ENCODE measurements at places on chromosomes 12 and 14.

DNA sequence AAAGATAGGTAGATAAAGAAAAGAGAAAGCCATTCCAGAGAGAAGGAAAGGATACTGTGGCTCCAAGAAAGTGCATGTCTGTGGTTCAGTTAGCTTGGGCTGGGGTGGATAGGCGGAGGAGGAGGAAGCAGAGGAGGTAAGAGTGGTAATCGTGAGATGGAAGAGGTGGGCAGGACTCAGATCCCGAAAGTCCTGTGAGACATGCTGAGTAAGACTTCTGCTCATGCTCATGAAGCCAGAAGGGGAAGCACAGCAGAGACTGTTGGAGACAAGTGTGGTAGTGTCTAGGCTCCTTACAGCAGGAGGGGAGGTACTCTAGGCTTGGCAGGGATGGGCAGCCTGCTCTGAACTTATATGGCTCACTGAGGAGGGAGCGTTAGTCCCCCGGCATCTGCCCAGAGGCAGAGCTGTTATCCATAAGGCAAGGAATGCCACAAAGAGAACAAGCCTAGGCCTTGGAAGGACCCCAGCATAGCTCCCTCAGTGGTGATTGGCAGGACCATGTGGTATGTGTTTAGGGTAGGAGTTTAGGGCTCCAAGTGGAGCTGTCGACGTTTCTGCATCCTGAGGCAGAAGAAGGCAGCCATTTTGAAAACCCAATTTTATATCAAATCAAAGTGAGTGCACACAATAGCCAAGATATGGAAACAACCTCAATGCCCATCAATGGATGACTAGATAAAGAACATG is 135.3 kb downstream of the SMOC1 start:
- no peak for DNase-seq

DNA sequence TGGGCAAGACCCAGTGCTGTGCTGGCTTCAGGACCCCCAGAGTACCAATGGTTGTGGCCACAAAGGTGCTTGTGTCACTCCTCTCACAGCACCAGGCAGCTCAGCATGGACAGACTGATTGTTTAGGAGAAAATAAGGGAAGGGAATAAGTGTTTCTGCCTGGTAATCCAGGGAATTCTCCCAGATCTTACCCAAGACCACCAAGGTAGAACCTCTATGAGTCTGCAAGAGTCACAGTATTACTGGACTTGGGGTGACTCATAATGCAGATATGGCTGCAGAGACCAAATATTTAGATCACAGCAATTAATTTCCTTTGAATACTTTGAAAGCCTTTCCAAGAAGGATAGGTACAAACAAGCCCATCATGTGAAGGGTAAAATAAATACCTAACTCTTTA is 1178.3 kb upstream of the FLRT2 start:
- no peak for DNase-seq

GRCh38 chr12:2126676-2127406 is 74.1 kb downstream of the CACNA1C start:
- no peak for DNase-seq

DNA sequence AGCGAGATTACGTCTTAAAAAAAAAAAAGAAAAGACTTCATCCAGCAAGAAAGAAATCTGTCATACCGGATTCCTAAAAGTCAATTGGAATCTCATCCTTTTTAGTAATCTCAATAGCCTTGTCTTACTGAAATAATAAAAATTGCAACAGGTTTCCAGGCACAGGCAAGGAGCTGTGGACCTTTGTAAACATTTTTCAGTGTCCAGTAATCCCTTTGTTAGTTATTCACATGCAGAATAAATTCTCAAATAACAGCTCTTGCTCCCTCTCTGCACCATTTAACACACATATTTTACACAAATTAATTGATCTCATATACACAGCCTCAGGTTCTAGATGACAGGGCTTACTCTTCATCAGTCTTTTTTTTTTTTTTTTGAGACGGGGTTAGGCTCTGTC is 22.0 kb upstream of the CALM1 start:
- DNase-seq = no peak

DNA sequence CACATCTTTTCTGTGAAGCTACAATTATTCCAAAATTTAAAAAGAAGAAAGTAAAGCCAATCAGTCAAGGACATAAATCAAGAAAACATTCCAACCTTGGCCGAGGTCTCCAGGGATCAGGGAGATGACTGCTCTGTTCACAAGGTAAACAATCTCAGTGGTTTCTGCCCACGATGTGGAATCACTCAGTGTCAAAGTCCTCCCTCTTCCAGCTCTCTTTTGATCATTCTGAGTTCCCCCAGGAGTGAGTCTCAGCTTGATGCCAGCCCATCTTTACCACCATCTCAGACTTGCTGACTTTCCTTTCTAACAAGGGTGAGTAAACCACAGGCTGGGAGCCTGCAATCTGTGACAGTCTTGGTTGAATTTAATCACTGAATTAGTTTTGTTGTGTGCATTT is 4.8 kb upstream of the SERPINA9 start:
- peak; percentile 24 for DNase-seq

DNA sequence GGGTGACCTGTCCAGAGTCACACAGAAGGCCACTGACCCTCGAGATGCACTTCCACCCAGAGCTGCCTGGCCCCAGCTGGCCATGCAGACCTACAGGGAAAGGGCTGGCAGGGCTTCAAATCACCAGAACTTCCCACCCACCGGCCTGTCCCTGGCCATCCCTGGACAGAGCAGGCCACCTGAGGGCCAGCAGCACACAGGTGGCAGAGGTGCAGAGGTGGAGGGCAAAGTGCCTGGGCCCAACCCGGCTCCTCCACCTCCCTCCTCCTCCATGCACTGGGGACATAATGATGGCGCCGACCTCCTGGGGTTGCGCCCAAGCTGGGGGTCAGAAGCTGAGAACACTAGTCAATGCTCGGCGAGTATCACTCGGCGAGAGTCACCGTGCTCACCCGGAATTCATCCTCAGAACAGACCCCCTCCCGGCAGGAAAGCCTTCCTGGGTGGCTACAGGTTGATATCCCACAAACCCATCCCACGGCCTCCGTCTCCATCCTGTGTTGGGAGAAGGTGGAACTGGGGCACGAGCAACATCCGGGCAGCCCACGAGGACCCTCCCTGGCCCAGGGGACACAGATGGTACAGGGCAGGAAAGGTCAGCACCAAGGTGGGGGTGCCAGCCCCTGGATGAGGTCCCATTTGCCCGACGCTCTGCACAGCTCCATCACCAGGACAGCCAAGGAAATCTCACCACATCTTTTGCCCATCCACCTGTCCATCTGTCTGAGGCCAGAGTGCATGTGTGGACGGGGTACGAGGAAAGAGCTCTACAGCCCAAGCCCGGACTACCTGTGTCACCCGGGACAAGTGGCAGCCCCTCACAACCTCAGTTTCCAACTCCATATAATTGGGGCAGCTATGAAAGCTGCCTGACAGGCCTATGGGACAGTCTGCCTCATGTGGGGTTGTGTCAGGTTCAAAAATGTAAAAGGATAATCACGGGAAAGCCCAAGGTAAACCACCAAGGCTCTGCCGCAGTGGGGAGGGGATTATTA is 10.8 kb downstream of the BEGAIN start:
- DNase-seq = no peak

- no peak for DNase-seq
These were observed 152.1 kb upstream of the GSC start for GRCh38 chr14:94921882-94922585.

- DNase-seq = no peak
These were observed 37.4 kb upstream of the BATF start for GRCh38 chr14:75484711-75485429.

GRCh38 chr14:34004881-34005280 is 54.0 kb upstream of the EGLN3 start:
- no peak for DNase-seq

DNA sequence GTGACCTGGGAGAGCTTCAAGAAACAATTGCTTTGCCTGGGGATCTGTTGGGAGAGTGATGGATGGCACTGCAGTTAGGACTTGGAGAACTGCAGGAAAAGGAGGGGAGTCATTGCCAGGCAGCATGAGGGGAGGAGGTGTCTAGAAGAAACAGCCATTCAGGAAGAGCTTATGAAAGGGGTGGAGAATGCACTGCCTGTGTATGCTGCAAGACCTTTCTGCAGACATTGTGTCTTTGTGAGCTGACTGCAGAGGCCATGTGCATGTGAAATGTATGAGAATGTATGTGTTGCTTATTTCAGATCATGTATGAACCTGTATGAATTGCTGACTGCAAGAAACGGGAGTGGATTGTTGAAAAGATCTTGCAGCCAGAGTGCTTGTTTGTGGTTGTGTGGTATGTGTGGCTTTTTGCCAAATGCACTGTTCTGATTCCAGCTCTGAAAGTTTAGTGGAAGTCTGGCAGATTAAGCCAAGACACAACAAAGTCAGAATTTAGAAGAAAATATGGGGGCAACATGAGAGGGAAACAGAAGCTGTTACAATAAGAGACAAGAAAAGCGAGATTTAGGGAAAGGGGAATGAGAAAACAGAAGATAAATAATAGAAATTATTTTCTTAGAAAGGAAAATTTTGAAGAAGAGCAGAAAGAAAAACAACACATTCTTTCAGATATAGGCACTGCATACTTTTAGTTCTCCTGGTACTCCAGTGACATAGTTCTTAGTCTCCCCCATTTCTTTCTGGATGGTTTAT is 9.8 kb upstream of the RIMKLB start:
- DNase-seq = peak; percentile 91

GRCh38 chr12:78181544-78182162 is 351.0 kb downstream of the NAV3 start:
- DNase-seq = no peak

GRCh38 chr12:116773276-116773731 is 35.2 kb downstream of the RNFT2 start:
- DNase-seq = no peak

DNA sequence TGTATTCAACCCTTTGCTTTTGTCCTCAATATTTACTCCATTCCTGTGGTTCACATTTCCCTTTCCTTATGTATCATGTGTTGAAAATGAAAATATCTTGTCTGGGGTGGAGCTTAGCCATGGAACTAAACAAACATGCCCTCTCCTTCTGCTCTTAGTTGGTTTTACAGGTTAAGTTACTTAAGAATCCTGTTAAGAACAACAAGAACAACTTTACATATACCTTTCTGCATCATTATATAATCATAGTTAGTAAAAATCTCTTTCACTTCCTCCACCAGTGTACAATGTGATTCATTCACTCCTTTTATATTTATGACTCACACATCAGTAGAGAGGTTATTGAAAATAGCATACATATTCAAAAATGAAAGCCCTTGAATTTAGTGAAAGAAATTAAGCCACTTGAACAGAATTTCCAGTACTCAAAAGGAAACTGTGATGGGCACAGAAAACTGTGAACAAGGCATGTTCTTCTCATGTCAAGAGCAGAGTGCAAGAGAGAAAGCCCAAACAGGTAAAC is 307.7 kb downstream of the CCDC91 start:
- DNase-seq = peak; percentile 25

- no peak for DNase-seq
These were observed 76.3 kb upstream of the LMNTD1 start for GRCh38 chr12:25629341-25629740.

DNA sequence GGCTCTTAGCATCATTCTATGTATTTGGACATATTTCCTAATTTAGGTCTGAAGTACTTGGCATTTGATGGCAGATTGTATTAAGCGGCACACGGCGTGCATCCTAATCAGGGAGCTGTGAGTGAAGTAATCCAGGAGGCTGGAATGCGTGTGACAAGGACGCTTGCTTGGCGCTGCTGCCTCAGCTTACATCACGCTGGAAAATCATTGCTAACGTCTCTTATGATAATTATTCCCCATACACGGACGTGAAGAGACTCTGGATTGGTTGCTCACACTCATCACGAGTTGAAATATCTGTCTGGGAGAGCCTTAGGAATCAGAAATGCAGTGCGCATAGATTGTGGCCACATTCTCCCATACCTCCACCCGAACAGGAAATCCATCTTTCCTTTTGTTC is 85.3 kb downstream of the FBXW8 start:
- DNase-seq = no peak

Measured in fibroblast of lung (primary cell).